T-cell (primary cell): ENCODE measurements at places on chromosomes 13 and 19. TPM values are rescaled to one million over a fixed set of nuclear protein-coding genes. Genes with fewer than 3 reads are reported as not detected.

Gene SELENOV
- not detected for total RNA-seq

Gene CGB7
- not detected for total RNA-seq

- no peak overlapping the region for H3K4me3 ChIP-seq
- no peaks in the 10 kb centered on the region for H3K4me1 ChIP-seq
- H3K27ac ChIP-seq, result no peak overlapping the region
Observed at GRCh38 chr13:102275969-102276368, 125.9 kb downstream of the FGF14 start.

DNA sequence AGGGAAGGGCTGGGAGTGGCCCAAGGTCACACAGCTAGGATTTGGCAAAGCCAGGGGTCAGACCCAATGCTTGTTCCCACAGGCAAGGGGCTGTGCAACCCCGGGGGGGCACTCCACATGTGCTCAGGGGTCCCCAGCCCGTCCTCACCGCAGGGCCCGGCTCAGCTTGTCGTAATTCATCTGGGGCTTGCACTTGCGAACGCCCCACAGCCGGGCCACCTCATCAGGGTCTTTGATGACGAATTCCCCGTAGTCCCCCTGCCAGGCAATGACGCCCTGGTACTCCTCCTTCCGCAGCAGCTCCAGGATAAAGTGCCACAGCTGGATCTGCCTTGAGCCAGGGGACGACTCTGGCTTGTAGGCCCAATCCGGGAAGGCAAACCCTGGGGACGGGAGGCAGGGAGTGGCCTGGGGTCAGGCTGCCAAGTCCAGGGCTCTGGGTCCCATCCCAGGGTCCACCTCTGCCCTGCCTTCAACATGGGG is 4.7 kb downstream of the ERF start:
- DNase-seq, result no peak
- H3K4me3 ChIP-seq, result no peak overlapping the region
- peaks cover 13% of the 10 kb centered on the region for H3K36me3 ChIP-seq
- peaks cover 36% of the 10 kb centered on the region for H3K4me1 ChIP-seq
- H3K27me3 ChIP-seq, result no peaks in the 10 kb centered on the region
- peak overlapping the region; percentile 55 for H3K27ac ChIP-seq

DNA sequence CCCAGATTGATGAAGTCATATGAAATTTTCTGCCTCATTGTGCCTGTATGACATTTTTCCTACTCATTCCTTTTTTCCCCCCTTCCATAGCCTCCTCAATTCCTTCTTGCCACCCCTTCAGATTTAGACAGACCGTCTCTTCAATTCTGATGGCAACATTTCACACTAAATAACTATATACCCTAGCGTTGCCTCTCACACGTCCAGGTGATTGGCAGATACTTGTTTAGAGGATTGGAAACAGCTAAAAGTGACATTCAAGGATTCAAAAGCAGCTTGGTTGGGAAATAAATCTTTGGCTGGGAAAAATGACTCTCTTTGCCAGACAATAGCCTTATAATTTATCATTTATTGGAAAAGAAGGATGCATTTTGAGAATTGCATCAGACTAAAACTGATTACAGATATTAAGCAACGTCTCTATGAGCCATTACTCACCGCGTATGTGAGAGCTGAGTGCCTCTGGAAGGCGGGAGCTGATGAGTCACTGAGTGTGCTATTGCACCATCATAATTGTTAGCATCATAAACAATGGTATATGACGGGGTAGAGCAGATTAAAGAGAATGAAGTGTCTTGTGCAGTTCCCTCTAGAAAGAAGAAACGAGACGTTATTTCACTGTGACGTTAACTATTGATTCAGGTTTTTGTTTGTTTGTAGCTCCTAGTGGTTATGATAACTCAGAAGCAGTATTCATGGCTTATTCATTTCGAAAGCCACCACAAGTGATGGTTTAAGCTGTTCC is 61.1 kb upstream of the FAM216B start:
- no peak overlapping the region for H3K27ac ChIP-seq
- H3K4me3 ChIP-seq, result no peak overlapping the region
- no peaks in the 10 kb centered on the region for H3K4me1 ChIP-seq

- no peaks in the 10 kb centered on the region for H3K36me3 ChIP-seq
- no peak for DNase-seq
- no peak overlapping the region for H3K4me3 ChIP-seq
- peaks cover 11% of the 10 kb centered on the region for H3K4me1 ChIP-seq
Observed at GRCh38 chr13:99985886-99986527, 4.4 kb downstream of the ZIC2 start.

DNA sequence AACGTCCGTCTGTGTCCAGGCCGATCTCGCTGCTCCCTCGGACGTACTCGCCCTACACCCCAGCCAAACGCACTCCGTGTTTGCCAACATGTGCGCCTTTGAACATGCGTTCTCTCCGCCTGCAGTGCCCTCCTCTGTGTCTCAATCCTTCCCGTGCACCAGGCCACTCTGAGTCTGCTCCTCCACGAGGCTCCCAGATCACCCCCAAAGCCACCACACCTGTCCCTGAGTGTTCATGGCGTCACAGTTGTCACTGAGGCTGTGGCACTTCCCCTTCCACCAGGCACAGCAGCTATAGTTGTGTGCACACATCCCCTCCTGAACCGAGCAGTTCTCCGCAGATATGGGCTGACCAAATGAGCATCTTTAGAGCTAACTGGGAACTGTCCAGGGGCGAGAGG is 35.6 kb downstream of the RASA3 start:
- H3K27me3 ChIP-seq, result no peaks in the 10 kb centered on the region
- no peak for DNase-seq
- peaks cover 9% of the 10 kb centered on the region for H3K36me3 ChIP-seq
- no peak overlapping the region for H3K27ac ChIP-seq
- H3K4me3 ChIP-seq, result no peak overlapping the region

DNA sequence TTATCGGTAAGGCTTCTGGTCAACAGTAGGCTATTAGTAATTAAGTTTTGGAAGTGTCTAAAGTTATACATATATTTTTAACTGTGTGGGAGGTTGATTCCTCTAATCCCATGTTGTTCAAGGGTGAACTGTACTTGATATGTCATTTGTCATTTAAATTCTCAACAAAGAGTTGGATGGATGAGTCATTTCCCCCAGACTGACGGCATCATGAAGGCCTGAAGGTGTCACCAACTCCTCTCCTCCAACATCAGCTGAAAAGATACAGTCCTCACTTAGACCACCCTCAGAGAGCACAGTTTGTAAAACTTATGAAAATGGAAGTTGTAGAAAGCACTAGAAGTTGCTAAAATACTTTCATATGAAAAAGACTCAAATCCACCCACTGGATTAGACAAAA is 48.8 kb downstream of the DCLK1 start:
- DNase-seq, result no peak
- H3K4me3 ChIP-seq, result no peak overlapping the region
- H3K27ac ChIP-seq, result no peak overlapping the region
- H3K4me1 ChIP-seq, result no peaks in the 10 kb centered on the region
- no peaks in the 10 kb centered on the region for H3K27me3 ChIP-seq
- H3K36me3 ChIP-seq, result no peaks in the 10 kb centered on the region

GRCh38 chr13:23754506-23754905 is 134.7 kb downstream of the MIPEP start:
- H3K4me1 ChIP-seq, result no peaks in the 10 kb centered on the region
- H3K27me3 ChIP-seq, result no peaks in the 10 kb centered on the region
- no peak overlapping the region for H3K4me3 ChIP-seq
- peak; percentile 16 for DNase-seq

DNA sequence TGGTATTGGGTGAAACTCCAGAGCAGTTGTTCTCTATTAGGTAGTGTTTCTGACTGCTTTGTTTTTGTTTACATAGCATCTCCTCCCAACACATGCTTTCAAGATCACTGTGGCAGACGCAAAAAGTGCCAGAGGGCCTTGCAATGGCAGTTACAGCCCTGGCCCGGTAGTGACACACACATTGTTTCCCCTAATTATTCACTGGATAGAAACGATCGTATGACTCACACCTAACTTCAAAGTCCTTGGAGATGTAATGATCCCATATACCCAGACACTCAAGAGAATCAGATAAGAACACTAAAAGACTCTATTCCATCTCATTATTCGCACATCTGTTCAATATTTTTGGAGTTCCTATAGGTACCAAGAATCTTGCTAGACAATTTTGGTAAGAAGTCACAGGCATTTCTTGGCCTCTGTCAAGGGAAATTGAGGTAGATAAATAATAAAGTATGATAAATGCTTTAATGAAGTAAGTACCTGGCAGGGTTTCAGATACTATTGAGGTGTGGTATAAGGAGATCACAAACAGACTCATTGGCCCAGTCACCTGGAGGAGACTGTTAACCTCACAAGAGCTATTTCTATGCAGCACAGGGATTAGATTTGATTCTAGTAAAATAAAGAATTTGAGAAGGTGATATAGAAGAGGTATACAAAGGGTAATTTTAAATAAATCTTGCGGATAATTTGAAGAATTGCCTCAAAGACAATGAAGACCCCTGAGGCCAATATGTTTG is 485.3 kb downstream of the SLITRK6 start:
- no peaks in the 10 kb centered on the region for H3K36me3 ChIP-seq
- no peaks in the 10 kb centered on the region for H3K27me3 ChIP-seq
- DNase-seq, result no peak
- no peak overlapping the region for H3K4me3 ChIP-seq
- no peak overlapping the region for H3K27ac ChIP-seq

DNA sequence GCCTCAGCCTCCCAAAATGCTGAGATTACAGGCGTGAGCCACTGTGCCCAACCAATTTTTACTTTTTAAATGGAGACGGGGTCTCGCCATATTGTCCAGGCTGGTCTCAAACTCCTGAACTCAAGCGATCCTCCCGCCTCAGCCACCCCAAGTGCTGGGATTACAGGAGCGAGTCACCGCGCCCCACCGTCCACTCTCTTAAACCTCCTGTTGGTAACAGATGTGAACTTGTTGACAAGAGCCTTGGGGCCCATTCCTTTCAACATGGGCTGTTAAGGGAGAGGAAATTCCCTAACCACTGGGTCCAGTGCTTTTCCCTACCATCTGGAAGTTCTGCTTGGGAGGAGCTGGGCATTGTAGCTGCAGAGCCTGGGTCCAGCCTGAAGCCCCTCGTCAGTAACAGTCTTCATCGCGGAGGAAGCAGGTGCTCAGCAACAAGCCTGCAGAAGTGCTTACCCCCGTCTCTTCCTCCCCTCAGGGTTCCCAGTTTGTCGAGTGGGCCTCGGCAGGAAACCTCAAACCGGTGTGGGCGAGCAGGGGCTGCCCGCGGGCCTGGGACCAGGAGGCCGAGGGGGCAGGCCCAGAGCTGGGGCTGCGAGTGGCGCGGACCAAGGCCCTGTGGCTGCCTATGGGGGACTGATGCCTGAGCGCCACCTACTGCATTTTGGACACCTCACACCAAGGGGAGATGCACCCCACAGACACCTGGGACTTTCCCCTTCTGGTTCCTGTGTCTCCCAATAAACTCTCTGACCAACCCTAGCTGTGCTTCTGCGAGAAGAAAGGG is 4.0 kb upstream of the FLT3LG start:
- H3K4me1 ChIP-seq, result peaks cover 41% of the 10 kb centered on the region
- DNase-seq, result peak; percentile 66
- H3K27ac ChIP-seq, result peak overlapping the region; percentile 98
- H3K36me3 ChIP-seq, result peaks cover 17% of the 10 kb centered on the region
